ENCODE measurements at places on chromosomes 1 and 21. TPM values are rescaled to one million over a fixed set of nuclear protein-coding genes. Genes with fewer than 3 reads are reported as not detected.

GRCh38 chr21:46291561-46291960 is 5.4 kb downstream of the YBEY start:
- no peak for DNase-seq

GRCh38 chr1:181423301-181423918 is 59.9 kb upstream of the CACNA1E start:
- no peak for DNase-seq

The TMPRSS15 gene
- total RNA-seq: not detected

DNA sequence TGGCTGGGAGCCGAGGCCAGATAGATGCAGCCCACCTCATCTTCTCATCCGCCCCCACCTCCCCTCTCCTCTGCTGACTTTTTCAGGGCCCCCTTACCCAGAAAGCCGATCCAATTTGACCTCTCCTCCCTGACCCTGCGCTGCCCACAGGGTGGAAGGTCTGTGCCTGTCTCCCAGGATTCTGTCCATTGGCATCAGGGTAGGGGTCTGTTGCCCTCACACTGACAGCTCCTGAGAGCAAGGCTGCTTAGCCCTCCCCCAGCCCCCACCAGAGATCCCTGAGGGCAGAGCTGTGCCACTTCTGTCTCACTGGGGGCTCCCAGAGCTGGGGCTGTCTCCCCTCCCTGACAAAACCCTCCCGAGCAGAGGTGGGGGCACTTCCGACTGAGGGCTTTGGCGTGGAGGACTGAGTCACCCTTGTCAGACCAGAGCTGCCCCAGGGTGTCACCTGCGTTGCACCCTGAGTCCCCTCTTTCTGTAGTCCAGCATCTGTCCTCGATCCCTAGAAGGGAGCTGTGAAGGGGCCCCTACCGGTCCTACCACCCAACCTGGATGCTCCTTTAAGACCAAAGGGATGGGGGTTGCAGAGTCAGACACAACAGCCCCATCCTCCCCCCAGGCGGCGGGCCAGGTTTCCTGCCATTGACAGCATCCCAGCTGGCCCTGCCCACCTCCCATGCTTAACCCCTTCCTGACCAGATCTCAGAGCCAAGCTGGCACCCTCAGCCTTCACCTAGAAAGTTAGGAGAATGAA is 2.4 kb upstream of the FAM110D start:
- no peak for DNase-seq

The NR1I3 gene
- total RNA-seq: not detected

DNA sequence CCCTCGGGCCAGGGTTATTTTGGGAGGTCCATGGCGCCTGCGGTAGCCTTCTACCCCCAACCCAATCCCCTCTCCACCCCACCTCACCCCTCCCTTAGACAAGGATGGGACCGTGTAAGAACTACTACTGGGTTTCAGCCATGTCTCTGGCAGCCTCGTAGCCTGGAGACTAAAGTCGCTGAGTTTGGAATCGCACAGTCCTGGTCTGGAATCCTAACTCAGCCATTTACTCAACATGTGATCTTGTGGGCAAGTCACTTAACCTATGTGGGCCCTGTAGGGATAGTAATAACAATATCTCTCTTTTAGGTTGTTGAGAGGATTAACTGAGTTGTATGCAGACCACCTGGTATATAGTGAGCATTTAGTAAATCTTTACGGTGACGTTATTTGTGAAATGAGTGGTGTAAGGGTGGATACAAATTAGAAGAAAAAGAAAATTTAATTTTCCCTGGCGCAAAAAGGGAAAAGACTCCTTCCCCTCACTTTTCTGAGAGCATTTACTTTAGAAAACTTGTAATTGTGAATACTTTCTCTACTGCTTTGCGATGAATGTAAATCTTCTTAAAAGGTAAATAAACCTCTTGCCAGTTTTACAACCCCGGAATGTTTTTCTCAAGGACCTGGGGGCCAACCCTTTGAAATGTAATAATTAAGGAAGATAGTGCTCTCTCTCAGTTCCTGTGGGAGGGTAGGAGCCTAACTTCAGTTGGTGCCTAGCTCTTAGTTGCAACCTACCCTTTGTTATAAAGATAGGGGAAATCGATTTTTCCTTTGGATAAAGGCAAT is 615 bp upstream of the MRPS15 start:
- DNase-seq: no peak

- no peak for DNase-seq
Measured at GRCh38 chr1:21705303-21705980, 36.3 kb upstream of the RAP1GAP start.

GRCh38 chr1:185526344-185527307 is 207.6 kb upstream of the HMCN1 start:
- no peak for DNase-seq

DNA sequence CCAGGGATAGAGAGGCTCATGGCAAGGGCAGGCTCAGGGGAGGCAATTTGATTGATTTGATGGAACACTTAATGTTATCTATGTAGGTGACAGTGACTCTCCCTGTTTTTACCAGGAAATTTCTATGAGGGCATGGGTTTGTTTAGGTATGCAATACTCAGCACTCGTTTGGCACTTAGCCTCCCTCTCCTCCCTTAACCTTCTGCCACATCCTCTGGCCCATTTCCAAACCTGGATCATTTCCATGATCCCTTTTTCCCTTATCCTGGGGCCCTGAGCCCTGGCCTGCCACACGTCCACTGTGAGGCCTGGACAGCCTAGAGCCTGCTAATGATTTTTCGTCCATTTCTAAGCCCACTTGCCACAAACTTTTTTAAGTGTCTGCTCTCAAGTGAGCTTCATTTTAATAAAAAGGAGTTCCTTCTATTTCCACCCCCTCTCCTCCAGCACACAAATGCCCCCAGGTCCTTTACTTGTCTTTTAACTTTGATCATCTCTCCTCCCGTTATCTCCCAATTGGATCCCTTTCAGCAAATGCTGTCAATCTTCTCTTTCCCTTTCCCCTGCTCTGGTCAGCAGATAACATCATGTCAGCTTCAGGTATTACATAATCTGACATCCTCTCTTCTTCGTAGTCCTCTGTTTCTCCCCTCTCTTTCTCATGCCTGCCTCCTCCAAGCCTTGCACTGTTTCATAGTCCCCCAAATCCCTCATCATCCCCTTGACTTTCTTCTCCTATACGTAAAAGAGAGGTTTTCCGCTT is 37.8 kb upstream of the GADD45A start:
- DNase-seq: no peak

- DNase-seq: no peak
Measured at GRCh38 chr1:228045871-228046270, 36.6 kb upstream of the ARF1 start.

- DNase-seq: no peak
Measured at GRCh38 chr1:241077386-241078147, 279.4 kb downstream of the RGS7 start.

DNA sequence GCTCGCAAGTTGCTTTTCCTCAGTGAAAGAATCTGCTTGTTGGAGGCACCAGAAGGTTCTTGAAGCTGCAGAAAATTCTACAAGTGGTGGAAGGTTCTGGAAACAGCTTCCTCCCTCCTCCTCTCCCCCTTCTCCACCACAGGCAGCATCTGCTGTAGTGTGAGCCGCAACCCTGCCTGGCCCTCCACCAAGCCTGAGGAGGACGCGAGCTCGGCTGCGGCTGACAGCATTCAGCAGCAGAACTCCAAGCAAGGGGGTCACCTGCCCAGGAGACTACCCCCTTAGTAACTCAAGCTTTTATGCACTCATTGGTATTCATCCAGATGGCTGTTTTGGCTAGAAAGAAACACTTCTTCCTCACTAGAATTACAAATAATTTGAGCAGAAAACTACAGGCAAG is 48.8 kb upstream of the CLDN14 start:
- no peak for DNase-seq

DNA sequence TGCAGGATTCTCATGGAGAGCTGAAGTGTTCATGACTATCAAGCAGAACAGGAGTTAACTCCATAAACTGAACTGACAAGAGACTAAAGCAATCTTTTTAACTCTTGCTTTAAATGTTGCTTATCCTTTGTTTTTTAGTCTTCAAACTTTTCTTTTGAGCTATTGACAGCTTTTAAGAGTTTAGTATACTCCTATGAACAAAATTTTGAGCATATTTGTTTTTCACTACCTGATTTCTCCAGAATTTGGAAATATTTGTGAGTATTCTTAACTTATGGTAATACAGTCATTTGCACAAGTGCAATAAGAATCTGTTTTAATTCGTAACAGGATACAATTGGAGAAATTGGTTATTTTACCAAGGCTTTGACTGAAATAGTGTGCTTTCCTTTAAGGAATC is 7.2 kb downstream of the DNAI4 start:
- DNase-seq: no peak

- no peak for DNase-seq
Measured at GRCh38 chr1:66258404-66259105, 275.4 kb upstream of the SGIP1 start.

The OR2T34 gene
- not detected for total RNA-seq

The OPRD1 gene
- total RNA-seq: not detected

DNA sequence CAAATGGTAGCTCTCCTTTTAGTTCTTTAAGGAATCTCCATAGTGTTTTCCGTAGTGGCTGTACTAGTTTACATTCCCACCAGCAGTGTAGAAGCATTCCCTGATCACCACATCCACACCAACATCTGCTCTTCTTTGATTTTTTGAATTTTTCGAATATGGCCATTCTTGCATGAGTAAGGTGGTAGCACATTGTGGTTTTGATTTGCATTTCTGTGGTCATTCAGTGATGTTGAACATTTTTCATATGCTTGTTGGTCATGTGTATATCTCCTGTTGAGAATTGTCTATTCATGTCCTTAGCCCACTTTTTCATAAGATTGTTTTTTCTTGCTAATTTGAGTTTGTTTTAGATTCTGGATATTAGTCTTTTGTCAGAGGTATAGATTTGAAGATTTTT is 84.6 kb upstream of the B3GALT2 start:
- no peak for DNase-seq

The GPR137B gene
- 35.0 TPM for total RNA-seq

The LCE2B gene
- total RNA-seq: 1,688 TPM

- no peak for DNase-seq
Measured at GRCh38 chr1:95948023-95948422, 714.0 kb downstream of the RWDD3 start.

The FAM163A gene
- total RNA-seq: not detected

- DNase-seq: no peak
Measured at GRCh38 chr1:23908453-23909341, 4.5 kb downstream of the CNR2 start.

GRCh38 chr1:151855933-151856332 is 2.4 kb upstream of the THEM5 start:
- DNase-seq: no peak

The CDC7 gene
- 0.80 TPM for total RNA-seq

DNA sequence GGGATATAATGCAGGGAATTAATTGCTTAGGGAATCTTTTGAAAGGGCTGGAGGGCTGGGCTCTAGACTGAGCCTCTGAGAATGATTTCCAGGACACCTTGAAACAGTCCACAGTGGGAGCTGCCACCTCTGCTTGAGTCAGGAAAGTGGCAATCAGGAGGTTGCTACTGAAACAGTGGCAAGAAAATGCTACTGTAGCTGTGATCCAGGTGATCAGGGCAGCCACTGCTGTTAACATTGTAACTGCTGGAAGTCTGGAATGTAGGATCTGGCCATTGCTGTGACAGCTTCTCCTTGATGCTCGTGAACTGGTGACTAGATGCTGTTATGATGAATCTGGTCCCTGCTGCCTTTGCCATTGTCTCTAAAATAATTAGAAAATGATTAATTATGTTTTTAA is 12.8 kb downstream of the MAGI3 start:
- no peak for DNase-seq

DNA sequence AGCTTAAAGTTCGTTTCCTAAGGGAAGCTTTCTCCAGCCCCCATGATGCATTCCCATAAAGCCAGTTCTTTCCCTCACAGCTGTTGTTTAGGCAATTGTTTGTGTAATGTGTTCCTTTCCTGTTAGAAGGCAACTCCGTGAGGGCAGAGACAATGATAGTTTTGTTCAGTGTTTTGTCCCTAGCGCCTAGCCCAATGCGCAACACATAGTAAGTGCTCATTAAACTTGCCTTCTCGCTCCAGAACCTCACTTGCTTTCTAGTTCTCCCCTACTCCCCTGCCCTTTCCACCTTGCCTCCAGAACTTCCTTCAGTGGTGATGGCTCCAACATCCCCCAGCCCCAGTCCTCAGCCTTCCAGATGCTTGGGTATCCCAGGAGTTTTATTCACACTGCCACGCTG is 115.4 kb downstream of the TMEM53 start:
- DNase-seq: no peak

The PTGS2 gene
- 1.0 TPM for total RNA-seq

The CCDC30 gene
- total RNA-seq: 0.38 TPM

GRCh38 chr1:171740356-171740863 is 1.5 kb downstream of the VAMP4 start:
- DNase-seq: no peak

DNA sequence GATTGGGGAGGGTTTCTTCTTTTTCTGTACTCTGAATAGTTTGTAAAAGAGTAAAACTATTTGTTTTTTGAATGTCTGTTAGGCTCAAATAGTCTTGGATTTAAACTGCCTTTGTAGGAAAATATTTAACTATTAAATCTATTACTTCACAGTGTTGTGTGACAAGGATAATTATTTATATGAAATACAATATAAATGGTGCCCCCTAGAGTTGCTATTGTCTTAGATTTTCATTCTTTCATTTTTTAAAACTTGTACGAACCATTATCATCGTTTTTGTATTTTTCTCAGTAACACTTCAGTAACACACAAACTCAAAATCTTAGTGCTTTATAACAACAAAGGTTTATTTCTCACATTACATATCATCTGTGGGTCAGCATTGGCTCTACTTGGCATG is 37.4 kb downstream of the C1orf185 start:
- DNase-seq: no peak

- no peak for DNase-seq
Measured at GRCh38 chr1:207762622-207763021, 10.8 kb downstream of the CD46 start.

The HMCN1 gene
- total RNA-seq: 3.8 TPM

- no peak for DNase-seq
Measured at GRCh38 chr21:39123375-39123774, 59.9 kb downstream of the PSMG1 start.

- no peak for DNase-seq
Measured at GRCh38 chr1:166080967-166081870, 85.6 kb downstream of the FAM78B start.

The FCGR3A gene
- total RNA-seq: 1.9 TPM

DNA sequence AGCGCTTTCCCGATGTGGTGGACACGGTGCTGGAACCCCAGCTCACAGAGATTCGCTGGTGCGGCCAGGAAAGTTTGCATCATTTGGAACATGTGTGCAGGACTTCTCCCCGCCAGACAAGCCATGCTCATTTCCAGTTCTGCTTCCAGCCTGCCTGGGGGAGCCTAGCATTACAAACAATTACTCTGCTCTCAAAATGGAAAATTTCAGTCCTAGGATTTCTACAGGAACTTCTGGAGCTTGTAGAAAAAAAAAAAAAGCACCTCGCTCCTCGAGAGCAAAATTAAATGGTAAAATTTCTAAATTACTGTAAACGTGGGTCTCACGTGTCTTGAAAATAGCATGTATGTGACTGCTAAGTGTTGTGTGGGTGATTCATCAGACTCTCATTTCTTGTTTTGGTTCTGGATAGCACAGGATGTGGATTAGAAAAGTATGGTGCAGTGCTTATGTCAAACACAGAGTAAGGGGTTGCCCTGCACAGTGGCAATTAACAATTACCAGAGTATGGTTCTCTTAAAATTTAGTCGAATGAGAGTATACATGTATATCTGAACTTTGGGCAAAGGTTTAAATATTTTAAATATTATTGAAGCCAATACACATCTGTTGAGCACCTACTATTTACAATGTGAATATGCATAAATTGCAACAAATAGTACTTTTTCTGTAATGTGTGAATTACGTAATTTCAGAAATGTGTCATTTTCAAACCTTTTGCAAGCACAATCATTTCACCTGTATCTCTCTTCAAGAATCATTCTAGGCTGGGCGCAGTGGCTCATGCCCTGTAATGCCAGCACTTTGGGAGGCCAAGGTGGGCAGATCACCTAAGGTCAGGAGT is 61.8 kb upstream of the PTGFRN start:
- DNase-seq: peak; percentile 88

The LCE2C gene
- total RNA-seq: 789 TPM
